ENCODE measurements at places on chromosomes 3 and 15.

GRCh38 chr3:65830948-65831732 is 207.6 kb downstream of the MAGI1 start:
- no peak for DNase-seq

DNA sequence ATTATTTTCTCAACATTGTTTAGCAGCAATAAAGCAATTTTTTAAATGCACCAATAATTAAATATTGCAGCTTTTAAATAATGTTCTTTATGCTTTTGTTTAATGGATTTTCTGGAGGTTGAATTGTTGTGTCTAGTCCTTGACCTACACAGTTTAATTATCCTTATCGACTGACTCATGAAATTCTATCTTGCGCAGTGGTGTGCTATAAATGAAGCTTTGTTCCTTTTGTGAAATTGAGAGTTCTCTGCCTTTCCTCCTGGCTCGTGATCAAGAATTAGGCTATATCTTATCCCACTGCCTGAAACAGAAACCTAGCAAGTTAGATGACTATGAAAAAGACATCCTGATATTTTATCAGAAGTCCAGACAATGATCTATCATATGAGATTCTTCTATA is 37.0 kb upstream of the PIK3R4 start:
- DNase-seq: no peak

DNA sequence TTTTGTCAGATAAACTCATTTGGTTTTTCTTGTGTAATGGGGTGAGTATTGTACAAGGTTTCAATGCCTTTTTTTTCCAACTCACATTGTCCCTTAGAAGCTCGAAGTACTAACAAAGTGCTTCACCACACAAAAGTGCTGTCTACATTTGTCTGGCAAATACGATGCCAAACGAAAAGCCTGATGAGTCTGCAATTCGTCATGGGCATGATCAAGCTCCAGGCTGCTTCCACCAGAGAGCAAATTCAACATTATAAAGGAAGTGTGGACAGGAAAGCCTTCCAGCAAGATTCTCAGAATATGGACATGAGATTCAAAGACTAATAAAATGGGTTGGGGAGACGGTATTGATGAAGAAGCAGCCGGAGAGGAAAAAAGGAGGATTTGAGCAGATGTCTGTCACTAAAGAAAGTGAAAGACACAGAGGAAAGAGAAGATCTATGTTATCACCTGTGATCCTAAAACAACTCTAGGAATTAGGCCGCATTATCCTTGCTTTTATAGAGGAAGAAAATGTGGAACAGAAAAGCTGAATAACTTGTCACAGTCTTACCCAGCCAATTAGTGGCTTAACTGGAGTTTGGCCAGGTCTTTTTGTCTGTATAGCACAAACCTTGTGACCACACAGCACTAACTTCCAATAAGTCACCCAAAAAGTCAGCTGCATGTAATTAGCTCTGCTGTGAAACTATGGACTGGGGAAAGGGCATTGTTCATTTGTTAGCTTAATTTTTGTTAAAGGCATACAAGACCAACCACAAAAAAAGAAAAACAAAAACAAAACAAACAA is 494.8 kb downstream of the FHIT start:
- DNase-seq: no peak

- DNase-seq: no peak
These were observed 24.6 kb upstream of the SACM1L start for GRCh38 chr3:45664578-45664977.

- no peak for DNase-seq
These were observed 12.6 kb upstream of the PLXND1 start for GRCh38 chr3:129618901-129619671.

DNA sequence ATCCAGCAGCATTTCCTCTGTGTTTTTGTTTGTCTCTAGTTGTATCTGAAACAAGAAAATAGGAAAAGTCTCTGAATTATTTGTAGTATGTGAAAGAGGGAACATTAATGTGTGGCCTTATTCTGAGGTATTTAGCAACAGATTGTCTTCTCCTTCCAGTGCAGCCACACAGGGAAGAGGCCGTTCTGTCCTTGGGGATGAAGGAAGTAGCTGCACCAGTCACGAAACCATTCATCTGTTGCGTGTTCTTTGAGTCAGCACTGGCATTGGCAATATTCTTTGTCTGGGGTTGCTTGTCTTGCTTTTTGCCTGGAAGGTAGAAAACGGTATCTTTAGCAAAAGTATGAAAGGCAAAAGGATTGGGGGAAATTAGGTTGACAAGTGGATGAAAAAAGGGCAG is 91.6 kb downstream of the CDIN1 start:
- DNase-seq: no peak

DNA sequence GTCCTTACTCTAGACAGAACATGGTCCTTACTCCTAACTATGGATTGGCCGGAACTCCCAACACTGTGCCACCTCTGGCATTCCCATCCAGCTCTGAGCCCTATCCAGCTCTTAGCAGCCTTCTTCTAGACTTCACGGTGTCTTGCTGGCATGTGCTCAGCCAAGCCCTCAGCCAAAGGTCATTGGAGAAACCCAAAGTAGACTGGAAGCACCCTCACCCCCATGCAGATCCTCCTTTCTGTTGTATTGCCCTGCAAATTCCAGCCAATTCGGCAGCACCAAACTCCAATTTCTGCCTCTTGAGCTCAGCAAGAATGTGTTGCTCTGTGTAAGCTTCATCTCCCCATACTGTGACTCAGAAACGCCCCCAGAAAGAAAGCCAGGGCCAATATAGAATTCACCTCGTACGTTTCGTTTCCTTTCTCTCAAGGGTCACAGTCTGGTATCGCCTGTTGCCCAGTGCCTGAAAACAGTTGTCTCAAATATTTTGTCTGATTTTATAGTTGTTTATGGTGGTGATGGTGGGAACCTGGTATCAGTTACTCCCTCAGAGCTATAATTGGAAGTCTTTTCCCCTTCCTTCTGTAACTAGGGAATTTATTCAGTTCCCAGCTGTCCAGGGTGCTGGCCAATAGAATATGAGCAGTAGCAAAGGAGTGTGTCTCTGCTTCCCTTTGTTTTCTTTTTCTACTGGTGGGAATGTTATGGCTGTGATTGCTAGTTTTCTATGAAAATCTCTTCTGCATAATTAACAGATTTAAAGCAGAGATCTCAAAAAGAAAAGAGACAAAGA is 28.4 kb upstream of the EPHB3 start:
- no peak for DNase-seq

- no peak for DNase-seq
These were observed 10.4 kb upstream of the MESP2 start for GRCh38 chr15:89765694-89766093.

DNA sequence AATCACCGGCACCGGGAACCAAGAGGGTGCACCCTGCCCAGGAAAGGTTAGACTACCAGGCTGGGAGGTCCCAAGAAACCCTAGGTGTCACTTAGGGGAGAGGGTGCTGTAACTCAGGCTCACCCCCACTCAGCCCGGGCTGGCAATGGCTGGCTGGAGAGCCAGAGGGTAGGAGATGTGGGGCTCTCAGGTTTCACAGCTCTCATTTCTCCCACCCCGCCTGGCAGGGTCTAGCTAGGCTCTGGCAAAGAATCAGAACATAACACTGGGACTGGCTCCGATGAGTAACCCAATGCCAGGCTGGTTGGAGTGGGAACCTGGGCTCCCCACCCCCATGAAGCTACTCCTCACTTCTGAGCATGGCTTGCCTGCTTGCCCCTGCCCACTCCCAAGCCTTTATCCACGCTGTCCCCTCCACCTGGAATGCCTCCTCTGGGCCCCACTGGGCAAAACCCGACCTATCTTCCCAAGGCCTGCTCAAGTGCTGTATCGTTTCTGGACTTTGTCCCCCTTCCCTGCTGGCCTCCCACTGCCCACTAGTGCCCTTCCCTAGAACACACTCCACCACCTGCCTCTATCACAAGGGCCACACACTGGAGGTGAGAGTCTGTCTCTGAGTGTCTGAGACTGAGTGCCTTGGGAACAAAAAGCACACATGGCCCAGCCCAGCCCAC is 2.0 kb downstream of the CIB2 start:
- no peak for DNase-seq

Data from cardiac fibroblast (primary cell).